CD4-positive, alpha-beta T cell treated with Interleukin-10 for 1 hour (primary cell): ENCODE measurements at places on chromosomes 16 and 17.

- no peak for DNase-seq
These were observed 6.9 kb downstream of the KARS1 start for GRCh38 chr16:75640598-75640997.

DNA sequence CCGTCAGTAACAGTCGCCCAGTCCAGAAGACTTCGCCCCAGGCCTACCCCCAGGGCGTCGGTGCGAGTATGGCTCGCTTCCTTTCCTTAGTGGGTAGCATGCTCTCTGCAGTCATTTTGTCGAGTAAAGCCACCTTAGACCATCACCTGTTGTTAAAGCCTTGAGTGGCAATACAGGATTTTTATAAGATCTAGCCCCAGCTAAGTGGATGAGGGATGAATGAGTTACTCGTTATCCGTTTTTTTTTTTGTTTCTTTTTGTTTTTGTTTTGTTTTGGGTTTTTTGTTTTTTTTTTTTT is 322 bp upstream of the KLHL11 start:
- DNase-seq = no peak

GRCh38 chr17:47957591-47958490 is at the start of gene PRR15L:
TSS of gene PRR15L (minus strand) at chr17:47957883. CDS start at chr17:47953234, 4,649 bp downstream.
- DNase-seq = no peak

DNA sequence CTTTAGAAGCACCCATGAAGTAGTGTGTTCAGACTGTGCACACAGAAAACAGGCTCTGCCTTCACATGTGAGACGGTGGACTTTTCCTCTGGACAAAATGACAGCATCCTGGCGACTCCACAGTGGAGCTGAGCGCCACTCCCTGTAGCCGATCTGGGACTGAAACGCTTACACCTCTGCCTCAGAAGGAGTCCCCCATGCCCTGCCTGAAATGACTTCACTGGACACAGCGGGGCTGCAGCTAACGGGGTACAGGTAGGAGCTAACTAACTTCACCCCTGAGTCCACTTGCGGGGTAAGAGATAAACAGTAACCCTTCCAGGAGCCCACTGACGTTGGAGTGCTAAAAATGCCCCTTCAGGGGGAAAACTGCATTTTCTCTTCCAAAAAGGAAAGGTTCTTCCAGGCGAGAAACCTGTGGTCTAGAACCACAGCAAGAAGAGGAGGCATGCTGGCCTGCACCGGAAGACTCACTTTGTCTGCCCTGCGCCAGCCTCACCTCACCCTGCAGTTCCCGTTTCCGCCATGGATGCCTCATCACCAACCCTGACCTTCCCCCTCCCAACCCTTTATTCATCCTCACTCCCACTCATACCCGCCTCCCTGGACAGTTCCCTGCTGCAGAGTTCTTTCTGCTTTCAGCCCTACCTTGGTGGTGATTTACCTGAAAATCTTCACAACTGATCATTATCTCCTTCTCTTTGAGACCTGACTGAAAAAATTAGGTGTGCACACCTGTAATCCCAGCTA is 19.4 kb upstream of the ENDOV start:
- DNase-seq = no peak

GRCh38 chr16:3706253-3707012 is 10.9 kb downstream of the TRAP1 start:
- DNase-seq = no peak

GRCh38 chr17:40422990-40423633 is 5.4 kb upstream of the TOP2A start:
- no peak for DNase-seq

GRCh38 chr16:23225634-23226033 is 43.1 kb downstream of the SCNN1G start:
- no peak for DNase-seq

- DNase-seq = peak; percentile 72
These were observed 30.7 kb upstream of the ICAM2 start for GRCh38 chr17:64051153-64051552.

- DNase-seq = peak; percentile 52
These were observed 129.7 kb upstream of the CHMP6 start for GRCh38 chr17:80861892-80862291.

GRCh38 chr16:59697761-59698160 is 963.6 kb upstream of the GOT2 start:
- DNase-seq = no peak

GRCh38 chr17:35795007-35795870 is at the start of gene MMP28:
TSS of gene MMP28 (minus strand) at chr17:35795641. CDS start at chr17:35795377, 264 bp downstream.
- peak; percentile 19 for DNase-seq

DNA sequence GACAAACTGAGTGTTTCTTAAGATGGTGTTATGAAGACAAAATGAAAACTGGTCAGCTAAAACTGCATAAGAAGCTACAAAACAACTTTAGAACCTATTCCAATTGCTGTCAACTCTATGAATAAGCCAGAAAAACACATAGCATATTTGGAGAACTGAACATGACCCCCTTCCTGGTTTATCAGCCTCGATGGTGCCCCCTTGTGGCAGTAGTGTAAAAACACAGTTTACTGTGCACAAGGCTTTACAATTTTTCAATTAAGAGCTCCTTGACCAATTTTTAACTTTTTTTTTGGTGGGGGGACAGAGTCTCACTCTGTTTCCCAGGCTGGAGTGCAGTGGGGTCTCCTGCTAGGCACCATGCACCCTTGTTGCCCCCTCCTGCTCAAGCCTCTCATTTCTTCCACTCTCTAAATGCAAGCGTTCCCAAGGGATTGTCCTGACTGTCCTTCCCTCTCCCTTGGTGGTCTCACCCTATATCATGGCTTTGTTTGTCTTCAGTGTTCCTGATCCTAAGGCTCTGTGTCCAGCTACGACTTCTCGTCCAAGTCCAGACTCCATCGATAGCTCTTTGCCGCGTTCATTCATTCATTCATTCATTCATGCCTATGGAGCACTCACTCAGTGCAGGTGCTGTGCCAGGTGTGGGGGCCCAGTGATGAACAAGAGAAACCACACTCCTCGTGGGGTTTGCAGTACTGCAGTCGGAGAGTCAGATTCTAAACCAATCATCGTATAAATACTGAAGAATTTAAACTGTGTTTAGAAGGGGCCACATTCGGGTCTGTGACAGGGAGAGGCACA is 7.5 kb downstream of the EIF1 start:
- DNase-seq = peak; percentile 84

- no peak for DNase-seq
These were observed 2.0 kb upstream of the PCTP start for GRCh38 chr17:55748841-55749240.

GRCh38 chr16:85485379-85485778 is 127.7 kb upstream of the GSE1 start:
- no peak for DNase-seq

DNA sequence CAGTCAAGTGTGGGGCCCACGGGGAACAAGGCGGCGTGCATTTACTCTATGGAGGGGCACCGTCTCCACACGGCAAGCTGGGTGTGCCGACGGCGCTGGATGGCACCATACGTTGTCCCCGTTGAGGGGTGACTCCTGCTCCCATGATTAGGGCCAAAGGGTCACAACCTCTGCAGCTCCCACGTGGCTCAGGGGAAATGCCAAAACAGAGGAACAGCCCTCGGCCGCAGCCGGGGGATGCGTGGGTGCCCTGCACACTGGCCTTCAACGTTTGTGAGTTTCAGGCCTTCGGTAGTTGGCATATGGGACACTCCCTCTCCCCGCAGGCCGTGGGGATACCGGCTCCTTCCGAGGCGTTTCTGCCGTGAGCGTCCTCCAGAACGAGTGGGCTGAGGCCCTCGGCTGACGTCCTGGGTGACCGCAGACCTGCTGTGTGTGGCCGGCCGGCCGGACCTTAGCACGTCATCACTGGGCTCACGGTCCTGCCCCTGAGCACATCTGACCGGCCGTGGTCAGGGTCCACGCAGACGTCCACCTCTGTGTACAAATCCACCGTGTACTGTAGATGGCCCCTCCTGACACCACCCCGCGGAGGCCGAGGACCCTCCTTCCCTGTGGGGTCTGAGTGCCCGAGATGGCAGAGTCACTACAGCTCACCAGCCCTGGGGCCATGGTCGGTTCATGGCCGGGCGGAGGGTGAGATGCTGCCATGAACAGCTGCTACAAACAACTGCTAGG is 4.8 kb upstream of the METRNL start:
- DNase-seq = no peak

GRCh38 chr17:69819316-69820087 is 255.5 kb upstream of the KCNJ16 start:
- no peak for DNase-seq

- no peak for DNase-seq
These were observed 25.0 kb upstream of the BCAS3 start for GRCh38 chr17:60652454-60653247.

DNA sequence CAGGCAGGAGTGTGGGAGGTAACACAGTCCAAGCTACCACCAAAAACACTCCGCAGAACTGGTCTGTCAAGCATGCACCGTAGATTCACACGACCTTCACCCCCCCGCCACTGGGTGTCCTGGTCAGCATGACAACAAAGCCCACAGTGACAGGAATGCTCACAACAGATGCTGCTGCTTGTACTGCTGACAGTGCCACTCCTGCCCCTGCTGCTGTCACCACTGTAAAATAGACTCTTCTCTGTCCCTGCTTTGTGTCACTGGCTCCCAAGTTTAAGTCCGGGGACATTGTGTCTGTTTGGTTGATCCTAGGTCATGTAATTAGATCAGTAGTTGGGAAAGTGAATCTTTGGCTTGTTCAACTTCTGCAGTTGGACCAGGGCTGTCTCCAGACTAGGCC is 7.0 kb upstream of the ODF4 start:
- DNase-seq = no peak

GRCh38 chr16:73337373-73338296 is 289.7 kb upstream of the ZFHX3 start:
- DNase-seq = no peak

GRCh38 chr16:80285104-80285503 is 255.7 kb upstream of the DYNLRB2 start:
- DNase-seq = no peak

- peak; percentile 61 for DNase-seq
These were observed 21.9 kb downstream of the C1QTNF1 start for GRCh38 chr17:79045842-79046196.

DNA sequence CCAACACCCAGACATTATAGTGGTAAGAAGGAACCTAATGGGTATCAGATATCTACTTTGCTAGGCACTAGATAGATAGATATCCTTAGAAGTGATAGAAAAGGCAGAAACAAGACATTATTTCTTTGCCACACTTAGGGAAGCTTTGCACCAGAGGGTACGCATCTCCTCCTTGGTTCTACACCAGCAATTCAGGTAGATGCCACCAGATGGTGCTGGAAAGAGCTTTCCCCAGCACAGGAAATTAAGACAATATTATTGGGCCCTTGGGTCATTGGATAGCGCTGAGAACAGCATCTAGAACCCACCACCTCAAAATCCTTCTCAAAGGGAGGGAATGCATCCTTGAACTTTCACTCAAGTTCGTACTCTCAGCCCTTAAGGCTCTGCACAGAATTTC is 173.8 kb upstream of the CCL2 start:
- no peak for DNase-seq

DNA sequence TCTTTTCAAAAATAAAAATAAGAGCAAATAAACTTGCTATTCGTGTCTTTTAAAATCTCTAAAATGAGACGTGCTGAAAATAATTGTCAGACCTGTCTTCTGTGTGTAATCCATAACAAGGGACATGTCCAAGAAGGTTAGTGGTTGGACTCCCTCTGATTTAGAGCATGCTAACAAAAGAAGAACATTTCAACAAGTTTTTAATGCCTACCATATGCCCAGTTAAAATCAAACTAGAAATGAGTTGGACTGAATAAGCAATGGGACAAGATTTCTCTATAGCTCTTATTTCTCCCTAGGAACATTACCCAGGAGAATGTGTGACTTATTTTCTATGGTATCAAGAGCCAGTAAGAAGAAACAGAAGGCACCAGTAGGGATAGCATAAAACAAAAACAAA is 689.7 kb upstream of the SOX9 start:
- DNase-seq = no peak

DNA sequence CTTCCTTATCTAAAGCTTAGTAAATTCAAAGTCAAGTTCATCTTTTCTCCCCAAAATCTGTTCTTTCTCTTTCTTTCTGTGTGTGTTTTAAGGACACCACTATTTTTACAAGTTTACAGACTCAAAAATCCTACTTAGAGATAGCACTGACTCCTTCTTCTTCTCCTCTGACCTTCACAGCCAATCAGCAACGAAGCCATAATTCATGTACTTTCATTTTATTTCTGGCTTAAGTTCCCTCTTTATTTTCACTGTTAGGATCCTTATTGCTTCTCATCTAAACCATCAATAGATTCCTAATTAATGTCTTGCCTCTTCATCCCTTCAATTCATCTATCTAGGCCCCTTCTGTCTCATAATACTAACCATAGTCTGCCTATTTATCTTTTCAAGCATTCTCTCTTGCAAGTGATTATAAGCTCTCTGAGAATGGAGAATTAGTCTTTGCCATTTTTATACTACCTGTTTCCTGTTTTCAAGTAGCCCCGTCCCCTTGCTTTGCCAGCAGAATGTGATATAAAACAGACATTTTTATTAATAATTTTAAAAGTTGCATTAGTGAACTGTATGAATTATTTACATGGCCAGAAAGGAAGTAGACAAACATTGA is 27.0 kb downstream of the CDC27 start:
- DNase-seq = no peak
